ENCODE measurements at places on chromosomes 6 and 20. TPM values are rescaled to one million over a fixed set of nuclear protein-coding genes. Genes with fewer than 3 reads are reported as not detected.

- DNase-seq: no peak
These were observed 155.5 kb downstream of the PRL start for GRCh38 chr6:22141241-22141745.

GRCh38 chr6:41615311-41615710 lies 23.0 kb upstream of the MDFI start:
- DNase-seq: no peak

GRCh38 chr6:14597090-14597489 lies 479.5 kb downstream of the CD83 start:
- no peak for DNase-seq

GRCh38 chr6:45512717-45513116 lies 135.0 kb upstream of the SUPT3H start:
- DNase-seq: no peak

- no peak for DNase-seq
These were observed 91.7 kb upstream of the MAP3K4 start for GRCh38 chr6:160899671-160900430.

DNA sequence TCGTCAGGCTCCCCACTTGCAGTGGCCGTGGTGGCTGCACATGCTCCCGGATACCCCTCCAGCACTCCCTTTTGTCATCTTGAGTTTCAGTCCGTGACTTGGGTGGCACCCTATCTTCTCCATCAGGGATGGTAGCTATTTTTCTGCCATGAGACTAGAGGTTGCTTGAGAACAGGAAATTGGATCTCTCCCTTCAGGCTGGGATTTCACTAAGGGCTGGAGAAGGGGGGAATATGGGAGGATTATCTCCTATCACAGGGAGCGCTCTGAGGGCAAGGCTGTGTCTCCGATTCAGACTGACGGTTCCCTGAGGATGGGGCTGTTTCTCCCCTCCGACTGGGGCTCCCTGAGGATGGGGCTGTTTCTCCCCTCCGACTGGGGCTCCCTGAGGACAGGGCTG lies 123.1 kb downstream of the MRPL14 start:
- DNase-seq: no peak

GRCh38 chr6:93785694-93786030 lies 366.3 kb upstream of the EPHA7 start:
- DNase-seq: no peak

DNA sequence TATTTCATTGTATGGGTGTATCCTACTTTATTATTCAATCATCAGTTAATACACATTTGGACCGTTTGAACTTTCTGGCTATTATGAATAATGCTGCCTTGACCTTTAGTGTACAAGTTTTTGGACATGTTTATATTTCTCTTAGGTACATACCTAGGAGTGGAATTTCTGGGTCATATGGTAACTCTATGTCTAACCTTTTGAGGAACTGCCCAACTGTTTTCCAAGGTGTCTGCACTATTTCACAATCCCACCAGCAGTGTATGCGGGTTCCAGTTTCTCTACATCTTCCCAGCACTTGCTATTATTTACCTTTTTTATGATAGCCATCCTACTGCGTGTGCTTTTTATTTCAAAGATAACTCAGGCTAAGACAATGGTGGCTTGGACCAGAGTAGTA lies 14.3 kb upstream of the SLC13A3 start:
- DNase-seq: no peak

GRCh38 chr6:13952101-13952500 lies 27.3 kb downstream of the RNF182 start:
- DNase-seq: no peak

DNA sequence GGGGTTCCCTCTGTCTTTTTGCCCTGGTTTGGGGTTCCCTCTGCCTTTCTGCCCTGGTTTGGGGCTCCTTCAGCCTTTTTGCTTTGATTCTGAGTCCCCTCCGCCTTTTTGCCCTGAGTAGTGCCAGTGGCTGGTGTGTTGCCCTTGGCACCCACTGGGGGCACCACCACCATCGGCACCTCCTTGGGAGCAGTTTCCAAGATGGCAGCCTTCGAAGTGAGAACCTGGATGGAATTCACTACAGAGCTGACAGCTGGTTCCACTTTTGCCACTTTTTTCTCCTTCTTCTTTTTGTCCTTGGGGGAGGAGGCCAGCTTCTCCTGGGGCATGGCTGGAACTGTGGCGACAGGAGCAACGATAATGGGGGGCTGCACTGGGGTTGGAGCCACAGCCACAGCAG lies 22.2 kb downstream of the RRBP1 start:
- peak; percentile 17 for DNase-seq

GRCh38 chr20:52372169-52372568 lies 180.6 kb upstream of the ZFP64 start:
- no peak for DNase-seq

Gene BTN1A1
- total RNA-seq: 0.32 TPM

Gene TMC2
- total RNA-seq: 1.2 TPM

Data from spleen (tissue), 13 donors.